Right atrium auricular region (tissue), 2 donors: ENCODE measurements at places on chromosomes 2 and 18. TPM values are rescaled to one million over a fixed set of nuclear protein-coding genes. Genes with fewer than 3 reads are reported as not detected.

GRCh38 chr2:197107291-197108269, 181.1 kb upstream of the PGAP1 start:
- peak; percentile 78 for DNase-seq

DNA sequence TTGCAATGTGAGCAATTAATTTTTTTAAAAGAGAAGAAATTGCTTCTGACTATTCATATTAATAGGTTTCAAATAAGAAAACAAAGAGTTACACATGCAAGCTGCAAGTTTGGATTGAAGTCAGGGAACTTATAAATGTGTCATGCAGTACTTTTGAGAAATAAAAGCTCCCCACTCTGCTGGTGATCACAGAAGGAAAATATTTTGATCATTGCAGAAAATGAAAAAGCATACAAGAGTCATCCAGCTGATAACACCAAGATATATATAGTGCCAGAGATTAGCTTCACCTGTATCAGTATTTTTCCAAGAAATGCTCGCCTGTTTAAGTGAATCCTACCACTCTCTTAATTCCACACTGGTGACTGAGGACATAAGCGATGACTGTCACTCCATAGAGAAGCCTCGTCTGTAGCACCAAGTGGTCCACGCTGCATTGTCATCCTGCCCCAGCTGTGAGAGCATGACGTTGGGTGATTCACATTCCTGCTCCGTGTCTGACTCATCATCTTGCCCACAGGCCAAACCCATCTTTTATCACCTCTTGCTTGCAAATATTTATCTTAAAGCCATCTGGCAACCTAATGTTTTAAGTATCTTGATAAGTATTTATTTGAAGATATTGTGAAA, 178.0 kb downstream of the ASXL3 start:
- DNase-seq = peak; percentile 60

- no peak for DNase-seq
These were observed 2.9 kb upstream of the CASP8 start for GRCh38 chr2:201257381-201257955.

Gene MYL1
- 0.43 TPM for total RNA-seq

Gene OSR1
- 12.5 TPM for total RNA-seq

Gene SAG
- 2.9 TPM for total RNA-seq

Gene CYB5A
- total RNA-seq = 73.5 TPM
